ENCODE measurements at places on chromosomes 2 and 18.

DNA sequence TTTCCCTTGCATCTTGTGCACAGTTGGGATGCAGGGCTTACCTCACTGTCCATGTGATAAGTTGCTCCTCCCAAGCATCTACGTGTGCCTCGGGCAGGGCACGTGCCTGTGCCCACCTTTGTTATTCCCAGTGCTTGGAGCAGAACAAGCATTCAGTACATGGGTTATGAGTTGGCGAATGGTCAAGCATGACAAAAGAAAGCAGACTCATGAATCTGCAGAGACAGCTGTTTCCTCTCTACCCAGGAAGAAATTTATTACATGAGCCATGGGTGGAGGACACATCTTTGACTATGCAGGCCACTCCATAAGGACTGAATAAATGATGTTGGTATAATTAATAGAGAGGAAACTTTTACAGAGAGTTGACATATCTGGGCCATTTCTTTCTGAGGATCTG is 127.8 kb downstream of the TPGS2 start:
- no peak for DNase-seq

GRCh38 chr2:20432714-20433113 is 14.2 kb upstream of the RHOB start:
- DNase-seq, result no peak

- DNase-seq, result no peak
Observed at GRCh38 chr2:29615183-29615582, 306.2 kb downstream of the ALK start.

GRCh38 chr2:233708942-233709341 is 3.8 kb upstream of the UGT1A5 start:
- no peak for DNase-seq

DNA sequence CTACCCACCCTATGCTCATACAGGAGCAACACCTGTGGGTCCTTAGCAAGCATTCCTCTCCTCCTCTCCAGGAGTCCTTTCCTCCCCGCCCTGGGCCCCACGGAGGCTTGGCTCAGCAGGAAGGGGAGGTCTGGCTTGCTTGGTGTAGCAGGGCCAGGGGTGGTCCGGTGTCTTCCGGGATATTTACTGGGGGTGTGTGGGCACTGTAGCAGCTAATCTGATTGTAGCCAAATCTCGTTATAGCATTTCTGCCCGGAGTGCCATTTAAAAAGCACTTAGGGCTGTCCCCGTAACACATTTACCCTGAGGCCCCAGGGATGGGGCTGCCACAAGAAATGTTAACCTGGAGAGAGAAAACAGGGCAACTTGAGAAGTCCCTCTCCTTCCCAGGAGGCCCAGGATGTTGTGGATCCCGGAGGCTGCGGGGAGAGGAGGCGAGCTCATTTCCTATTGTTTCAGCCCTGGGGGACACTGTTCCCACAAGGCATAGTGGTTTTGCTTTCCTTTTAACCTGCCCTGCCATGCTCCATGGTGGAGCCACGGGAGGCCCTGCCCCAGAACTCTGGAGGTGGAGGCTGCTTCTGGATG is 134.5 kb downstream of the CLIP4 start:
- no peak for DNase-seq

DNA sequence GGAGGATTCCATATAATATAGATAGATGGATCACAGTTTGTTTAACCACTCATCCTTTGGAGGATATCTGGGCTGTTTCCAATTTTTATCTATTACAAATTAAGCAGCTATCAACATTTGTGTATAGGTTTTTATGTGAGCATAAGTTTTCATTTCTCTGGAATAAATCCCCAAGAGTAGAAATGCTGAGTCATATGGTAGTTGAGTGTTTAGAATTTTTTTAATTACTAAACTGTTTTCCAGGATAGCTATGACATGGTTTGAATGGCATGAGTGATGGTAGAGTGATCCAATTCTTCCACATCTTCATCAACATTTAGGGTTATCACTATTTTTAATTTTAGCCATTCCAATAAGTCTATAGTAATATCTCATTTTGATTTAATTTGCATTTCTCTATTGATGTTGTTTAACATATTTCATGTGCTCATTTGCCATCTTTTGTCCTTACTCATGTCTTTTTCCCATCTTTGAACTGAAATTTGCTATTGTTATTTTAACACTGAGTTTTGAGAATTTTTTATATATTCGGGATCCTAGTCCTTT is 31.4 kb downstream of the ABCB11 start:
- DNase-seq, result no peak

DNA sequence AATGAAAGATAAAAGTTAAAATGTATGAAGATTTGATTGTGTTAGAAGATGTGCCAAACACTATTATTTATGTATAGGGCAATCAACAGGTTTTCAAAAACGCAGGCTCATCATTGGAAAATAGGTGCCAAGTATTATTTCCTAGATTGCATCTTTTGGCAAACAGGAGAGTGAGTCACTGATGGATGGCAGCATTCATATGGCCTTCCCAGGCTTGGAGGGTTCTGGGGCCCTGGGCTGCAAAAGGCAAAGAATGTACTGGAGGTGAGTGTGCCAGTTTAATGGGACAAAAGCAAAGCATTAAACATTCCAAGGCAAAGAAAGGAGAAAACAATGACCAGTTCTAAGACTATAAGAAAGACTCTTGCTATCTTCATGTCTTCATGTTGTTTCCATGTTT is 379.4 kb downstream of the RIT2 start:
- DNase-seq, result no peak

DNA sequence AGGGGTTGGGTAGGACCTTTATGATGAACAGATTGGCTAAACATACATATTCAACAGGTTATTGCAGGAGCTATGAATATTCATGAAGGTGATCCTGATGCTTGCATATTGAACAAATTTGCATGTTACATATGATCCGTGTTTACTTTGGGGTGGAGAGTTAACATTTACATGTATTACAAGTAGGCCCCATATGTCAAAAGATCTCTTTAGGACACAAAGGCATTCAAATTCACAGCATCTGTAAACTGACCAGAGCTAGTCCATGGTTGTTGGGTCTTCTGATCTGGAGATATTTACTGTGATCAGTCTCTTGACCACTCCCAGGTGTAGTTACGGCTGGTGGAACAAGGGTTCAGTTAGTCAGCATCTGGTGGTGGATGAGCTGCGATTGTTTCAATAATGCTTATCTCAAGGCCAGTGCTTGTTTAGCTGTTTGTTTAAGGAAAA is 80.4 kb downstream of the PMAIP1 start:
- no peak for DNase-seq

- no peak for DNase-seq
Observed at GRCh38 chr2:238408615-238409340, 17.9 kb upstream of the ASB1 start.

- no peak for DNase-seq
Observed at GRCh38 chr2:28490558-28490957, 5.3 kb upstream of the PLB1 start.

DNA sequence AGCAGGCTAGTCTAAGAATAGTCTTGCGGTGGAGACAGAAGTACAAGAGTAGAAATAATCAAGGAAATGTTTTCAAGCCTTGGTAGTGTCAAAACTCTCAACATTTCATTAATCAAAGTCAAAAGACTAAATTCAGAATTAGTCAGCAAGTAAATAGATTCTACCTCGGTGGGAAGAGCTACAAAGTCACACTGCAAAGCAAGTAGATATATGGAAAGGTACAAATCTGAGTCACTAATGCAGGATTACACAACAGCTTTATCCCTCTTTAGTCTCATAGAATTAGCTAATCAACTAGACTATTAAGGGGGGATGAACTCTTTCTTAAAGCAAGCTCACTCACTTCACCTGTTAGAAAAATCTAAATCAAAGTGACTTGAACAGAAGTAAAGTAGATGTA is 568.7 kb upstream of the CNTNAP5 start:
- no peak for DNase-seq

DNA sequence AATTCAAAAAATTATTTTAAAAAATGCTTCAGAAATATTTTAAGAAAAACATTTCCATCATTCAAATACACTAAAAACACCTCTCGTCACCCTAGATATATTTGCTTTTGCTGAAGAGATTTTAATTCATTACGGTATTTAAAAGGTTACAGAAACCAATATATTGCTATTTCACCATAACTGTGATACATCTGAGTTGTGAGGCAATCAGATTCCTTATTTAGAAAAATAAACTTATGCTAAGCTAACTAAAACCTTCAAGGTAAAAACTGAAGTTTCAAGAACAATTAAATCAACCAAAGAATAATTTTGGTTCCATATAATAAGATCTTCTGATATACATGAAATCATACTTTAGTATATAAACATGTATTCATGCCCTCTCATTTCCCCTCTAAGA is 32.8 kb downstream of the PELI1 start:
- no peak for DNase-seq

GRCh38 chr2:2798337-2798736 is 467.3 kb upstream of the MYT1L start:
- no peak for DNase-seq

Measured in astrocyte of the cerebellum (primary cell).